CD4-positive, alpha-beta T cell treated with Interleukin-4 for 4 hours (primary cell): ENCODE measurements at places on chromosomes 11 and 22.
A peak's percentile ranks its signal among the peaks of the same experiment; 100 is the strongest.

DNA sequence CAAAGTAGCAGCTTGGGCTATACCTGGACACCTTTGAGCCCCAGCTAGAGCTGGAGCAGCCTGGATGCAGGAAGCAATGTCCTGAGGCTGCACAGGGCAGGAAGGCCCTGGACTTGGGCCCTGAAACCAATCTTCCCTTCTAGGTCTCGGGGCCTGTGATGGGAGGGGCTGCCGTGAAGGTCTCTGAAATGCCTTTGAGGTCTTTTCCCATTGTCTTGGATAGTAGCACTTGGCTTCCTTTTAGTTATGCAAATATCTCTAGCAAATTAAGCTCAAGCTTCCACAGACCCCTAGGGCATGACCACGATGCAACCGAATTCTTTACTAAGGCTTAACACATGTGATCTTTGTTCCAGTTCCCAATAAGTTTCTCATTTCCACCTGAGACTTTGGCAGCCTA is 40.0 kb downstream of the LINC01488 start:
- DNase-seq = no peak

- DNase-seq = no peak
These were observed 39.1 kb upstream of the LIPT2 start for GRCh38 chr11:74532501-74533246.

GRCh38 chr11:1639666-1640065 is 10.1 kb downstream of the KRTAP5-5 start:
- DNase-seq = no peak

- no peak for DNase-seq
These were observed 892.6 kb downstream of the TBC1D22A start for GRCh38 chr22:47654922-47655491.

DNA sequence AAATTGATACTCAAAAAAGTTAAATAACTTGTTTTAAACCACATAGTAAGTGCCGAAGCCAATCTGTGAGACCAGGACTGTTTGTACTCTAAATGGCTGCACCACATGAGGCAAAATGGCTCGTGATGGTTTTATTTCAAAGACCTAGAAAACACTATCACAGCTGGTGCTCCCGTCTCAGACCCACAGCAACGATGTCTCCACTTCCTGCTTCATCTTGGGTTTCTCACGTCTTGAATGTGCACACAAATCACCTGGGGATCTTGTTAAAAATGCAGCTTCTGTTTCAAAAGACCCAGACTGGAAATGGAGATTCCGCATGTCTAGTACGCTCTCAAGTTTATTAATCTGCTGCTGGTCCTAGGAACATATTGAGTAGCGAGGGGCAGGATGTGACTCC is 1.2 kb downstream of the CD3E start:
- peak; percentile 74 for DNase-seq

DNA sequence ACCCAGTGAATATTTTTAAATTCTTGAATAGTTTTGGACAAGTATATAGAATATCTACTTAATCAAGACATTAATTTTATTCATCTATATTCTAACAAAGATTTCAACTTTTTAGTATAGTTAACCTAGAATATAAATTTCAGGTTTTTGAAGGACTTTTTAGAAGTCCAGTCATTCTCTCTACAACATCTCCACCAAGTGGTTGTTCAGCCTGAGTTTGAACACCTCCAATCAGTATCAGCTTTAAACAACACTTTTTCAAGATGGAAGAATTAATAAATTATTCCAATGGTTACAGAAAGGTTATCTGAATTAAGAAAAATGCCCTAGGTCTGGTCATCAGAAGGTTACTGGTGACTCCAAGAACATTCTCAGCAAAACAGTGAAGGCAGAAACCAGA is 31.8 kb downstream of the EIF3M start:
- DNase-seq = no peak

GRCh38 chr11:92528001-92528400 is 303.4 kb downstream of the FAT3 start:
- no peak for DNase-seq

- no peak for DNase-seq
These were observed 13.4 kb upstream of the KCNJ11 start for GRCh38 chr11:17401841-17402240.

DNA sequence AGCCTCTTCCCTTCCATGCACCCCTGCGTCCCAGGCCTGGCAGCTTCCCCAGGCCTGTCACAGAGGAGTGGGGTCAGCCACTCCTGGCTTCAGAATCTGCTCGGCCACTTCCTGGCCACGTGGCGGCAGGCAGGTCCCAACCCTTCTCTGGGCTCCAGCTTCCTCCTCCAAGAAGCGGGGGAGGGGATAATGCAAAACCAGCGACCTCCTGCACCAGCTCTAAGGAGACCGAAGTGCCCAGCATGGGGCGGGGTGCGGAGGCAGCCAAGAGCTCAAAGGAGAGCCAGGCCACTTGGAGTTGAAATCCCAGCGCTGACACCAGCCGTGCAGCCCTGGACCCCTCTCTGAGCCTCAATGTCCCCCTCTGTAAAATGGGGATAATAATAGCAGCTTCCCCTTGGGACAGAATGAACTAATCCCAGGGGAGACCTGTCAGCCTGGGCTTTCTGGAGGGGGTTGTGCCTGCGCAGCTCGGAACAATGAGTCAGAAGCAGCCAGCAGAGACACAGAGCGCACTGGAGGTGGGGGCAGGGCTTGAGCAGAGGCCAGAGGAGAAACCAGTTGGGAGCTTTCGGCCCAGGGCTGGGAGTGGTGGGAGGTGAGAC is 22.8 kb upstream of the PICK1 start:
- no peak for DNase-seq

DNA sequence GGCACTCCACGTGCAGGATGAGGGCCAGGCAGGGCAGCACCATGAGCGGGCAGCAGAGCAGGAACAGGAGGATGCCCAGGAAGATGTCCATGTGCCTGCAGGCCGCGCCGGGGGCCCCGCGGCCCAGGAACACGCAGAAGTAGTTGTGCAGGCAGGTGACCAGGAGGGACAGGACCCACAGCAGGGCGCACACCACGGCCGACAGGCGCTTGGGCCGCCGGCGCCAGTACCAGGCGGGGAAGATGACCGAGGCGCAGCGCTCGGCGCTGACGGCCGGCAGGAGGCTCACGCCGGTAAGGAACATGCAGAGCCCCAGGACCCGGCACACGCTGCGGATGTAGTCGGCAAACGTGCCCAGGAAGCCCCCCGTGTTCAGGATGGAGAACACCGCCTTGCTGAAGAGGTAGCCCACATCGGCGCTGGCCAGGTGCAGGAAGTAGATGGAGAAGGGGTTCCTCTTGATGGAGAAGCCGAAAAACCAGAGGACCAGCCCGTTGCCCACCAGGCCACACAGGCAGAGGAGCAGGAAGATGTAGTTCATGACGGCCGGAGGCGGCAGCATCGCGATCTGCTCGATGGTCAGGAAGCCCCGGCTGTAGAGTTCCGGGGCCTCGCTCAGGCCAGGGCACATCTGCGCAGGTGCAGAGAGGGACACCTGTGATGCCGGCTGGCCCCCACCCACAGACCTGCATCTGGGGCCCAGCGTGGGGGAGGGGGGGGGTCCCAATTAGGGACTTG is 7.2 kb downstream of the MRGPRF start:
- no peak for DNase-seq

DNA sequence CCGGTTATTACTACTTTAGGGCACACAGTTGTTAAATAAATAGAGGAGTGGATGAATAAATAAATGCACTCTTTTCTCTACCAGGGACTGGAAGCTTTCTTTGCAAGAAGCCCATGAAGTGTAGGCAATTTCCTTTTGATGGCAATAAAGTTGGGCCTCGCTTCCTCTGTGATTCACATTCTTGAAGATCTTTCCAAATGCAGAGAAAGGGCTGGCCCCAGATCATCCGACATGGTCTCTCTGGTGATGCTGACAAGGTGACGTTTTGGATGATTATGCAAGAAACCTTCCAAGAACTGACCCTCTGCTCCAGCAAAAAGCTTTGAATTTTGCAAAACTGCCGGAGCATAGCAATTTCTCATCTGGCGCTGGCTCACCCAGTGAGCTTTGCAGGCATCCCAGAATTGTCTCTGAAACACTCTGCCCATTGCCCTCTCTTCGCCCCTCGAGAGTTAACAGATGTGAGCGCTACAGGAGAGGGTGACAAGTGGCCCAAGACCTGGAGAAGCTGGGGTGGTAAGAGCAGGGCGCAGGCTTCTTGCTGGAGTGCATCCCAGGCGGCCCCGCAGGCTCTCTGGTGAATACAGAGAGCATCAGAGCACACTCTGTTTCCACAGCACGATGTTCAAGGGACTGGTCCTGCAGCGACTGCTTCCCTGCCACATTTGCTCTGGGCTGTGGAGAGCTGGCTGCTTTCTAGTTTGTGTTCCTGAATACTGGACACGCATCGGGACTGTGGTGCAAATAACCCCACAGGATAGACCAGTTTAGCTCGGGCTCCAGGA is 11.5 kb upstream of the IFT27 start:
- DNase-seq = no peak

GRCh38 chr11:107251298-107251697 is 206.3 kb downstream of the CWF19L2 start:
- DNase-seq = no peak

- peak; percentile 40 for DNase-seq
These were observed 19.9 kb upstream of the MUC5B start for GRCh38 chr11:1202776-1203504.

DNA sequence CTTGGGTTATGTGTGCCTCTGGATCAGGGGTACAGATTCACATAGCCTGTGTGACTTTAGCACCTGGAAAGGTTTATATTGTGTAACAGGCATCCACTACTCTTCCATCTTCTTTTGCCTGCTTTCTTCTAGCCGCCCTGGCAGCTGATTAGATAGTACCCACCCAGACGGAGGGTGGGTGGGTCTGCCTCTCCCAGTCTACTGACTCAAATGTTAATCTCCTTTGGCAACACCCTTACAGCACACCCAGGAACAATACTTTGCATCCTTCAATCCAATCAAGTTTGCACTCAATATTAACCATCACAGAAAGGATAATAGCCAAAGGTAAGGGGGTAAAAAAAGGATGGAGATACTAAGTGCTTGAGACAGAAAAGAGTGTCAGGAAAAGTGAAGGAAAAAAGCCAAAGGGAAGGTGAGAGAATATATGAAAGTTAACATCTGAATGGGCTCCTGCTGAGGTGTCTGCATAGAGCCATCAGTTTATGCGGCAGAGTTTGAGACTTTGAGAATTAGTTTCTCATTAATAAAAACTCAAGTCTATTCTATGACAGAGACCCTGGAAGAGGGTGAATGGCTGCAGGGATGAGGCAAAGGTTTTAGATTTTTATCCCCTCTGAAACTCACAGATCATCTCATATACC is 2.6 kb upstream of the OR51B6 start:
- DNase-seq = no peak
